ENCODE measurements at places on chromosomes 7 and 10.

- DNase-seq, result no peak
Observed at GRCh38 chr10:32256613-32257437, 90.1 kb downstream of the EPC1 start.

DNA sequence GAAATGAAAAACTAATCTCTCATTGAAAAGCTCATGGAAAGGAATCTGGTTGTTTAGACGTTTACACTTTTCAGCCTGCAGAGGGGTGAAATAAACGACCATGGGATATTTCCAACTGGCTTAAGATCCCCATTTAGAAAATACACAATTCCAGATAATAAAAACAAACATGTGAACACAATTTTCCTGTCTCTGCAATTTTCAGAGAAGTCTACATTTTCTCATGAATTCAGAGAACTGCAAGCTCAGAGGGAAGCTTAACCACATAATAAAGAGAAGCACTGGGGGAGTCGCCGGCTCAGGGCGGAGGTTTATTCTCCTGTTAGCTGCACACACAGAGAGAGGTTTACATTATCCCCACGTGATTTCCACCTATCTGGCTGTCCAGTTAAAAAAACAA, 215.2 kb downstream of the FANK1 start:
- DNase-seq, result no peak

DNA sequence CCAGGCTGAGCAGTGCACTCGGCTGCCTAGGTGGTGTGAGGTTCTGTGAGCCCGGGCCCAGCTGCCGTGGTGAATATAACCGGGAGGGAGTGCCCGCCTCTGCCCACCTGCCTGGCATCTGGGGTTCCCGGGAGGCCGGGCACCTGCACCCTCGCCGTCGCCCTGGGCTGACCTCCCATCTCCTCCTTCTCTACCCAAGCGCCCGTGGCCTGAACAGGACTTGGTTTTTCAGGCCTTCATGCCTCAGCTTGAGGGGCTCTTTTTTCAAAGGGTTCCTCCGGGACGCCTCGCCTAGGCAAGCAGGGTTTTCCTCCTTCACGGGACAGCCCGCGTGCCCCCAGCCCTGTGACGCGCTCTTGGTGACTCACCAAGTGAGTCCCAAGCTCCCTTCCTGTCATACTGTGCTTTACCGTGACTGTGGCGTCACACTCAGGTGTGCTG, 9.9 kb downstream of the INPP5A start:
- DNase-seq, result no peak

- DNase-seq, result no peak
Observed at GRCh38 chr10:116674901-116675423, 54.2 kb downstream of the PNLIPRP2 start.

DNA sequence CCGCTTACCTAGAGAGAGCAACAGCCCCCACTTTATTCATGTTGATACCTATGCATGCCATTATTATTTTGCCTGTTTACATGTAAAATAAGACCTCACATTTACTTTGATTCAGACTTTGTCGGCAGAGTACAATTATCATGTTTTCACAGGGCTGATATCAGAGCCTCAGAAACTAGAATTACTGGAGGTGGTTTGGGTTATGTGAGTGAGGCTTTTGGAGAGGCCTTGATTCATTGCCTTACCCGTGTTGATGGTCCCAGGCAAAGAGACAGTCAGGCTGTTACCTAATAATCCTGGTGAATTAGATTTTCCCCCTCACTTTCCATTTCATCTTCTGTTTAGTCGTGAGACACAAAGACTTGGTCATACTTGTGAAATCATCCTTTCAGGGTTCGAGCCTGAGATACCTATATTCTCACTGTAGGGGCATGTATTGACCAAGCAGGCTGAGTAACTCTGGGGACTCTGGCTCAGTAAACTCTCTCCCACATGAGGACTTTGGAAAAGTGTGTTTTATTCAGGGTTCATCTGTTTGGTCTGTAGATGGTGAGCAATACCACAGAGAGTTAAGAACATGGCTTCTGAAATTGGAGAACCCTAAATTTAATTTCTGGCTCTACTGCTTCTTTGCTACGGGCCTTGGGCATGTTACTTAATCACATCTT, 150.9 kb downstream of the CELF2 start:
- no peak for DNase-seq

GRCh38 chr10:78296785-78297184, 263.1 kb downstream of the RPS24 start:
- DNase-seq, result no peak

DNA sequence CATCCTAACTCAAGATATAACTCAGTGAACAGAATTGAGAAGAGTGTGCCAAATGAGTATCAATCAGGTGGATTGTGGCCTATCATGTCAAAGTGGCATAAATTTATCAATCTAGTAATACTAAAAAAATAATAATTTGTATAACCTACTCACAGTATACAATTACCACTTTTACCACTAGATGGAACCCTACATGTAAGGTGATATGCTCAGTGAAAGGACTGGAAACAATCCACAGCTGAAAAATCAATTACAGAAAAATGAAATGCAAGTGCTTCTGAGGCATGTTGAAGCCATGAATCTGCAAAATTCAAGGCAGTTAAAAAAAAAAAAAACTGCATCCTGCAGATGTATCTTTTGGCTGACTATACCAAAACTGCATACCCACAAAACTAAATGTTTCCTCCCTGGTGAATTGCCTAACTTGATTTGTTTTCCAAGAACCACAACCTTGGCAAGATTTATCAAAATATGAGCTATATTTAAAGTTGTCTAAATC, 13.9 kb downstream of the ARHGAP19 start:
- peak; percentile 96 for DNase-seq

DNA sequence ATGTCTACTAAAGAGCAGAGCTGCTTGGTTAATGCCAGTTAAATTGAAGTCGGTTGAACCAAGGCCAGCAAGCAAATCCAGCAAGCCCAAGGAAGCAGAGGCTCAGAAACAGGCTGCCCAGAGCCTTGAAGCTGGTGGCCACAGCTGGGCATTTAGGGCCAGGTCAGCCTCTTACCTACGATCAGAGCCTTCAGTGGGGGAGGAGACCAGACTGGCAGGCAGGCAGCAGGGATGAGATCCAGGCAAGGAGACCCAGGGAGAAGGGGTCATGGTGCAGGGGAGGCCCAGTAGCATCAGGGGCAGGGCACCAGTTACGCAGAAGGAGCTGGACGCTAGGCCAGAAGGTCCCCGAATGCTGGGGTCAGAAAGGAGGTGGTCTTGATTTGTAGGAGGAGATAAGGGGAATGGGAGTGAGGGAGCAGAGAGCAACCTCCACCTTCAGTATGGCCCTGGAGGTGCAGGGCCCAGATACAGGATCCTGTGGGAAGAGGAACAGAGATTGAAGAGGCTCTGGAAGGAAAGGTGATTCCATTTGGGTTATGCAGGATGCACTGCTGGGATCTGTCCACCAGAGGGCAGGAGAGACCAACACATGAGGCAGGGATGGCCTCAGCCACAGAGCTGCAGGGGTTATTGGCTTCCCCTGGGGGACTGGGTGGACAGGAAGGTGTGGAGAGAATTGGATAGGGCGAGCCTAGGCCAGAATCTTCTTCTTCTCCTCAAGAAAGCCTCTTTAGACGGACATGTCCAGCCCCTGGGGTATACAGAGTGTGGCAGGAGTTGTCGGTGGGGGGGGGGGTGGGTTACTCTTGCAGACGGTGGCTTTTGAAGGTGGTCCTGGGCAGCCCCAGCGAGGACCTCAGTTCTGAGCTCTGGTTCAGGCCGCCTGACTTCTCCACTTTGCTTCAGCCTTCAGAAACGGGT, 132.6 kb upstream of the PODXL start:
- no peak for DNase-seq

GRCh38 chr7:33861947-33862346, 43.4 kb upstream of the BMPER start:
- DNase-seq, result no peak

GRCh38 chr10:1550291-1550595, 187.1 kb downstream of the ADARB2 start:
- DNase-seq, result no peak

DNA sequence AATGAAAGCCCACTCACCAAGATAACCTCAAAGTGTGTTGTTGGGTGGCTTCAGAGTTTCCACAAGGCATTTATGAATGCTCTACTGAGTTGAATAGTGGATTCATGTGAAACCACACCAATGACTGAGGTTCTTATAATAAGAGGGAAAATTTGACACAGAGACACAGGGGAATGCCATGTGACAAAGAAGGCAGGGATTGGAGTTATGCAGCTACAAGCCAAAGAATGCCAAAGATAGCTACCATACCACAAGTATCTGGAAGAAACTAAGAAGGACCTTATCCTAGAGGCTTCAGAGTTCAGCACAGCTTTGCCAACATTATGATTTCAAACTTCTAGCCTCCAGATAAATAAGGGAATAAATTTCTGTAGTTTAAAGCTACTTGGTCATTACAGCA, 68.0 kb upstream of the PCDH15 start:
- no peak for DNase-seq

DNA sequence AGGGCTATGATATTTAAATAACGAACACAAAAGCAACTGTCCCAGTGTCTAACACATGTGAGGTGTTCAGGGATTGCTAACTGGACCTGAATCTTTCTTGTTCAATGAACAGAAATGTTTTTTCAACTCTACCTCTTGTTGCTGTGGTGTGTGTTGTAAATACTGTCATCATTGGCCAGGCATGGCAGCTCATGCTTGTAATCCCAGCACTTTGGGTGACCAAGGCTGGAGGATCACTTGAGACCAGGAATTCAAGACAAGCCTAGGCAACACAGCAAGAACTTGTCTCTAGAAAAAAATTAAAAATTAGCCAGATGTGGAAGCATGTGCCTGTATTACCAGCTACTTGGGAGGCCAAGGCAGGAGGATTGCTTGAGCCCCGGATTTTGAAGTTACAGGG, 1250.9 kb downstream of the TYW1 start:
- no peak for DNase-seq

- DNase-seq, result no peak
Observed at GRCh38 chr10:60399328-60399727, 9.7 kb upstream of the ANK3 start.

DNA sequence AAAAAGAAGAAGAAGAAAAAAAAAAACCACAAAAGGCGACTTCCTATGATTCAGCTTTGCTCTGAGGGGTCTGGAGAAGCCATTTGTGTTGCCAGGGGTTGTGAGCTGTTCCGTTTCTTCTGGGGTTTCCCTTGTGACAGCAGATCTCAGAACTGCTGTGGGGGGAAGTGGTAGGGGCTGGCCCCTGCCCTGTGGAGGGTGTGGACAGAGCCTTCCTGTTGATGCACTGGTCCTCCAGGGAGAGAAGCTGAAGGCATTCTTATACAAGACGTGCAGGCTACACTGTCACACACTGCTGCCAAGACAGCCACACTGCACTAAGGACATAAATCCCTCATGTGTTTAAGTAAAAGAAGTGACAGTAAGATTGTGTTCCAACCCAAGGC, 17.3 kb upstream of the CSGALNACT2 start:
- no peak for DNase-seq

GRCh38 chr7:150947761-150948651, 30.1 kb downstream of the KCNH2 start:
- no peak for DNase-seq

- no peak for DNase-seq
Observed at GRCh38 chr10:87505366-87506111, 846 bp downstream of the MINPP1 start.

DNA sequence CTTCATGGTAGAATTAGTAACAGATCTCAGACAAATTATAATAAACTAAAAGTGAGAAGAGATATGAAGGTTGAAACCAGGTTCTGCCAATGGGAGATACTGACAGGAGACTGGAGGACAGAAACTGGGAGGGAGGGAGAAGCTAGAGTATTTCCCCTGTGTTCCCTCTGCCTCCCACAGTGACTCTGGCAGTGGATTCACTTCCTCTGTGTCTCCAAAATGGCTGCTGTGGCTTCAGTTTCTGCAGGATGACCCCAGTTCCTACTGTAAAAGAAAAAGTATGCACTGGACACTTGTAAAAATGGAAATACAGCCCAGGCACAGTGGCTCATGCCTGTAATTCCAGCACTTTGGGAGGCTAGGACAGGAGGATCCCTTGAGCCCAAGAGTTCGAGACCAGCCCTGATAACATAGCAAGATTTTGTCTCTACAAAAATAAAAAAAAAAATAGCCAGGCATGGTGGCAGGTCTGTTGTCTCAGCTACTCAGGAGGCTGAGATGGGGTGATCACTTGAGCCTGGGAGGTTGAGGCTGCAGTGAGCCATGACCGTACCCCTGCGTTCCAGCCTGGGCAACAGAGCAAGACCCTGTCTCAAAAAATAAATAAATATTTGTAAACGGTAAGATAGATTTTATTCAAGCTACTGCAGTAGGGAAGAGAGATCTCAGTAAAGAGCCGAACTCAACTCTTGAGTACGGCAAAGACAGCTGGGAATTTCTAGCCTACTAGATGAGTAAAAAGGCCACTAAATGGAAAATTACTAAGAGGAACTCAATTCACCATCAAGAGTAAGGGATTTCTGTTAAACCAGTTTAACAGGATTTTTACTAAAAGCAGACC, 156.6 kb upstream of the TRIM24 start:
- no peak for DNase-seq

- no peak for DNase-seq
Observed at GRCh38 chr7:81155654-81156373, 237.0 kb upstream of the SEMA3C start.

GRCh38 chr7:2198206-2198605, 34.5 kb downstream of the MAD1L1 start:
- DNase-seq, result no peak

DNA sequence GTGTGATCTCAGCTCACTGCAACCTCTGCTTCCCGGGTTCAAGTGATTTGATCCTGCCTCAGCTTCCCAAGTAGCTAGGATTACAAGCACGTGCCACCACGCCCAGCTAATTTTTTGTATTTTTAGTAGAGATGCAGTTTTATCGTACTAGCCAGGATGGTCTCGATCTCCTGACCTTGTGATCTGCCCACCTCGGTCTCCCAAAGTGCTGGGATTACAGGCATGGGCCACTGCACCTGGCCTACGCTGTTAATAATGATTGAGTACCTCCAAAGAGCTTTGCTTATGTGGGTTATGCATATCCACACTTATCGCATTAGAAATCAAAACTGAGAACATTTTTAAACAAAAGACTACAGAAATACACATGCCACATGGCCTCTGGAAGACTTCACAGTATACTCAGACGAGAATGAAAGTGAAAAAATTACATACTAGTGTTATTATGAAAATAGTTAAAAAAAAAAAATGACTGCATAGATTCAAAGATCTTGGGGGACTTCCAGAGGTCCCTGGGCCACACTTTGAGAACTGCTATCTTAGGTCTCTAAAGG, 25.4 kb downstream of the RPP38 start:
- no peak for DNase-seq

DNA sequence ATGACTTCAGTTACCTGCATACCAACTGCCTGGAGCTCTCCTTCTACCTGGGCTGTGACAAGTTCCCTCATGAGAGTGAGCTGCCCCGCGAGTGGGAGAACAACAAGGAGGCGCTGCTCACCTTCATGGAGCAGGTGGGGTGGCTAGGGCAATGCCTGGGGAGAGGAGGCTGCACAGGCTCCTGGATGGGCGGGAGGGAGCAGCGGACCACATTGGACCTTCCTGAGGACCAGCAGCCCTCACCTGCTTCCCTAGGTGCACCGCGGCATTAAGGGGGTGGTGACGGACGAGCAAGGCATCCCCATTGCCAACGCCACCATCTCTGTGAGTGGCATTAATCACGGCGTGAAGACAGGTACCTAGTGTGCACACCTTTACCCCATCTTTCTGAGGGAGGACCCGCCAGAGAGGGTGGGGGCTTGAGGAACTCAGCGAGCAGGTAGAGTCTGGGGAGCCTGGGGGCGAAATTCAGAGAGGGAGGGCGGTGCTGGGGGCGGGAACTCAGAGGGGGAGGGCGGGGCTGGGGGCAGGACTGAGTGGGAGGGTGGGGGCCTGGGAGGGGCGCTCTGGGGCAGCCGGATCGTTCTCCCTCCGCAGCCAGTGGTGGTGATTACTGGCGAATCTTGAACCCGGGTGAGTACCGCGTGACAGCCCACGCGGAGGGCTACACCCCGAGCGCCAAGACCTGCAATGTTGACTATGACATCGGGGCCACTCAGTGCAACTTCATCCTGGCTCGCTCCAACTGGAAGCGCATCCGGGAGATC, 9.0 kb downstream of the AEBP1 start:
- no peak for DNase-seq

Measured in GM04503 (cell line).